ENCODE measurements at places on chromosomes 3 and 15.
A peak's percentile ranks its signal among the peaks of the same experiment; 100 is the strongest.

GRCh38 chr3:95615592-95616310 lies 1198.6 kb upstream of the EPHA6 start:
- DNase-seq = no peak

GRCh38 chr15:66941108-66941711 lies 124.2 kb upstream of the SMAD3 start:
- no peak for DNase-seq

GRCh38 chr15:92399271-92399950 lies 5.7 kb downstream of the ST8SIA2 start:
- DNase-seq = no peak

DNA sequence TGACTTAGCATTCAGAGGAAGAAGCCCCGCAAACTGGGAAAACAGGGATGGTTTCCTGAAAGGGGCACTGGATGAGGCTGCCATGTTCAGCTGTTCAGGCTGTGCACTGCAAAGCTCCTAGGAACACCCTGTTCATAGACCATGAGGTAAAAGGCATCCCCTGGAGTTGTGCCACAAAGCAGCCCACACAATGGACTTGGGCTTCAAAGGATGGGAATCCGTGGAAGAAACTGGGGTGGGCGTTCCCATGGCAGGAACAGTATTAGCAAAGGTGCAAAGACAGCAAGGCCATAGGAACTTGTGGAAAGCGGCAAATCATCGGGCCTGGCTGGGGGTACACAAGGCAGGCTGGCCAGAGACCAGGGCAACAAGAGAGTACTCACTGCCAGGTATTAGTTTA lies 8.9 kb downstream of the OXTR start:
- DNase-seq = no peak

DNA sequence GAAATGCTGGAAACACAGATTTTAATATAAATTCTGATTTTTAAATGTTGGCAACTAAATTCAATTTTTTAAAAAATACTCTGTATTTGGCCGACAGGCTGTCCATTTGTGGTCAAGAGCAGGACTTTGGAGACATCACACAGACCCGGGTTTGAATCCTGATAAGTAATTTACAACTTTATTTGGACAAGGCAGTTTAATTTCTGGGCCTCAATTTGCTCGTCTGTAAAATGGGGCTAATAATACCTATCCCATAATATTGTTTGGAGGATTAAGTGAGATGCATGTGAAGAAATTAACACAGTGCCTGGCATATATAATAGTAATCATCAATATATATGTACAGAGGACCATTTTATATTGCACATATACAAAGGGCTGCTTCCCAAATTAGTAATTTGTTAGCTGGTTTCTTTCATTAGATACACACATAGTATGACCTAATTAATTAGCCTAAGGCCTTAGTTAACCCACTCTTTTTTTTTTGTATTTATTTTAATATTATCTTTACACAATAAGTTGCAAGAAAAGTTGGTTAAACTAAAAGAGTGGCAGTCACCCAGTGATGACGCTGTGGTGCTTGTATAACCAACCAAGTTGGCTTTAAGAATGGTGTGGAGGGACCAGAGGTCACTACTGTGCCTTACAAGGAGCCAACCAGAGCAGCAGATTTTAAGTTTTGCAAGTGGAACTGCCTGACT lies 665 bp downstream of the PIGB start:
- no peak for DNase-seq

GRCh38 chr15:66390678-66391077 lies 4.0 kb downstream of the MAP2K1 start:
- no peak for DNase-seq

DNA sequence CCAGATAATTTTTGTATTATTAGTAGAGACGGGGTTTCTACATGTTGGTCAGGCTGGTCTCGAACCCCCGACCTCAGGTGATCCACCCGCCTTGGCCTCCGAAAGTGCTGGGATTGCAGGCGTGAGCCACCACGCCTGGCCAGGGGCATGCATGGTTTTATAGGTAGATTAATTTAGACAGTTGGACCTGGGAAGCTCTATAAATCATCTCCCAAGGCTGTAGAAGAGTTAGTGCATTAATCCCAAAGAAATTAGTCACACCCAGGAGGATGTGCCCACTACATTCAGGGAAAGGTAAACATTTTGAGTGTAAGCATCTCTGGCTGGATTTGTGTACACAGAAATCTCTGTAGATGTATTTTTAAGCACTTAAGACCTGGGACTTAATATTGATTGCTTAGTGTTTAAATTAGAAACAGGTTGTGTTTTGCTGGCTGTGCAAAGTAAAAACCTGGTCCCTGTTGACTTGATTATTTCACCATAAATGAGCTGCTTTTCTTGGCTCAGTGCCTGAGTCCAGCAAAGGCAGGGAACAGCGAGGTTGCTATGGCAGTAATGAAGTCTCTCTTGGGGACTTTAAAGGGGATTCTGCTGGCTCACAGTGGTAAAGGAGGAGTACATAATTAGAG lies 19.2 kb downstream of the EXOSC7 start:
- DNase-seq = no peak

GRCh38 chr15:59678620-59679019 lies 10.5 kb downstream of the BNIP2 start:
- no peak for DNase-seq

DNA sequence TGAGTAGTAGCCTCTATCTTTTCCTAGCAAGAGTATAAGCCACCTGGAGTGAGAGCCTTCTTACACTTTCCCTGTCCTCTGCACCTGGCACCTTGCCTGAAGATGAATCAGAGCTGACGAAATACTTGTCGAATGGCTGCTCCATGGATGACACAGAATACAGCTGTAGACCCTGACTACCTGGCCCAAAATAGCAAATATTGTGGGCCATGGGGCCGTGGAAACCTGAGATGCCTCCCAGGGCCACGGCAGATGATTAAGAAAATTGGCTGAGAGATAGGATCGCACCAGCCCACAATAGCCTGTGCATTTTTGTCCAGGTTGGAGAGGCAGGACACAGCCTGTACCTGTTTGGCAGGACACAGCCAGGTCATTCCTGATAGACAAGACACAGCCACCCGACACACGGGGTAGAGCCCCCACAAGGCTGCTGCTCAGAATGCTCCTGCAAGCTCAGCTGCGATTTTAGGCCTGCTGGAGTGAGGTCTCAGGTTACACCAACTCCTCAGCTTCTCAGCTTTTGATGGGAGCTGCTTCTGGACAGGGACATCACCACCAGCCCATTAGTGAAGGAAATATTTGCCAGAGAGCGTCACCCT lies 22.9 kb upstream of the TPM1 start:
- peak; percentile 74 for DNase-seq

GRCh38 chr3:51024765-51025632 lies 350.3 kb downstream of the DOCK3 start:
- peak; percentile 27 for DNase-seq

DNA sequence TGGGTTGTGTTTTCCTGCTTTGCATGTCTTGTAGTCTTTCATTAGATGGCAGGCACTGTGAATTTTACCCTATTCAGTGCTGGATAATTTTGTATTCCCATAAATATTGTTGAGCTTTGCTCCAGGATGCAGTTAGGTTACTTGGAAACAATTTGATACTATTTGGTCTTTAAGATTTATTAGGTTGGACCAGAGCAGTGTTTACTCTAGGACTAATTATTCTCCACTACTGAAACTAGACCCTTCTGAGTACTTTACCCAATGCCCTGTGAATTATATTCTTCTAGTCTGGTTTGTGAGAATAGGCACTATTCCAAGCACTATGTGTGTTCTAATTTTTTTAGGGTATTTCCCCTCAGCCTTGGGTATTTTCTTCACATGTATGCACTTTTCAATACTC lies 37.8 kb upstream of the TASOR start:
- DNase-seq = no peak
